Endothelial cell of umbilical vein (primary cell): ENCODE measurements at places on chromosomes 13 and 19. TPM values are rescaled to one million over a fixed set of nuclear protein-coding genes. Genes with fewer than 3 reads are reported as not detected.

CEACAM7 gene
- not detected in 2 replicates for total RNA-seq

ITPKC gene
- 16.1 and 16.9 TPM in 2 replicates for total RNA-seq

SBSN gene
- total RNA-seq = not detected in 2 replicates

RUBCNL gene
- total RNA-seq = not detected in 2 replicates

CGB1 gene
- not detected in 2 replicates for total RNA-seq

HSD17B14 gene
- 20.9 and 21.5 TPM in 2 replicates for total RNA-seq

CGB3 gene
- total RNA-seq = not detected in 2 replicates

ZNF569 gene
- 4.4 and 5.4 TPM in 2 replicates for total RNA-seq

CAPN12 gene
- not detected in 2 replicates for total RNA-seq

DNAJB1 gene
- 55.8 and 58.6 TPM in 2 replicates for total RNA-seq

ADGRL1 gene
- 5.4 and 7.3 TPM in 2 replicates for total RNA-seq

MAMSTR gene
- total RNA-seq = 0.76 and 0.84 TPM in 2 replicates

RAB3D gene
- total RNA-seq = 41.1 and 48.2 TPM in 2 replicates

OVOL3 gene
- total RNA-seq = not detected in 2 replicates

GGN gene
- total RNA-seq = 0.88 and 1.5 TPM in 2 replicates

FCAR gene
- not detected in 2 replicates for total RNA-seq

RHPN2 gene
- 2.7 and 3.3 TPM in 2 replicates for total RNA-seq

ZNF253 gene
- total RNA-seq = 3.9 and 8.4 TPM in 2 replicates

KLK1 gene
- total RNA-seq = not detected in 2 replicates

TUBB4A gene
- total RNA-seq = not detected in 2 replicates

ZNF844 gene
- 0.90 and 3.8 TPM in 2 replicates for total RNA-seq

TTC9B gene
- not detected in 2 replicates for total RNA-seq

PCDH9 gene
- 3.4 and 5.2 TPM in 2 replicates for total RNA-seq

PRR36 gene
- not detected in 2 replicates for total RNA-seq

TEX101 gene
- not detected in 2 replicates for total RNA-seq

CGB5 gene
- not detected in 2 replicates for total RNA-seq
